ENCODE measurements at places on chromosomes 16 and 17.

DNA sequence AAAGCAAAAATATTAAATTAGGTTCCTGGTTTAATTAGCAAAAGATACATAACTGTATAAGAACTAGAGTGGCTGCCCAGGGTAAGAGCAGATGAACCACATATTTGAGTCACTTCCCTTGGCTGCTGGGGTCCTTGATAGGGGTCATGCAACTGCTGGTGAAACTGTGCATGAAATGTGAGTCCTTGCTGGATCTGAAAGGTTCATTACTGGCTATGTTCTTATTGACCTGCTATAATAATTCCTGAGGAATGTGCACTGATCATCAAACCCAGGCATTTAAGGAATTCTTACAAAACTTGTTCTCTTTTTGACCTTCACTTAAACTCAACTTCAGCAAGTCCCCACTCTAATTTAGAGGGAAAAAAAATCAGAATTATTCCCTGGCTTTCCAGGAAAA is 183.4 kb downstream of the ZNF18 start:
- no peak for DNase-seq

GRCh38 chr17:68732301-68732749 is 131.2 kb upstream of the FAM20A start:
- no peak for DNase-seq

GRCh38 chr16:50121721-50122445 is 31.2 kb upstream of the TENT4B start:
- DNase-seq: no peak

DNA sequence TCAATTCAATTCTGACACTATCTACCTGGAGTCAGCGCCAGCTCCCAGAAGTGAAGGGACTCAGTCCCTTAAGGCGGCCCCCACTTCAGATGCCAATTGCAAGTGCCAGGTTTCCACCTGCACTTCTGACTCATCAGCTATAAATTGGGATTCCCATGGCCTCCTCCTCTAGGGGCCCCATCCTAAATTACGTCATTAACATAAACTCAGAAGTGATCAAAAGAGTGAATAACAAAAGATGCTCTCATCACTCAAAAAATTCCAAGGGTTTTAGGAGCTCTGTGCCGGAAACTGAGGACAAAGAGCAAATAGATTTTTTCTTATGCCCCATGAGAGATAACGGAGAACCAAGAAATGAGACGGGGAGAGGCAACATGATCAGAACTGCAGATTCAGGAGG is 148.6 kb upstream of the IRX6 start:
- DNase-seq: no peak

GRCh38 chr17:75933808-75934207 is 7.0 kb downstream of the FBF1 start:
- DNase-seq: no peak

DNA sequence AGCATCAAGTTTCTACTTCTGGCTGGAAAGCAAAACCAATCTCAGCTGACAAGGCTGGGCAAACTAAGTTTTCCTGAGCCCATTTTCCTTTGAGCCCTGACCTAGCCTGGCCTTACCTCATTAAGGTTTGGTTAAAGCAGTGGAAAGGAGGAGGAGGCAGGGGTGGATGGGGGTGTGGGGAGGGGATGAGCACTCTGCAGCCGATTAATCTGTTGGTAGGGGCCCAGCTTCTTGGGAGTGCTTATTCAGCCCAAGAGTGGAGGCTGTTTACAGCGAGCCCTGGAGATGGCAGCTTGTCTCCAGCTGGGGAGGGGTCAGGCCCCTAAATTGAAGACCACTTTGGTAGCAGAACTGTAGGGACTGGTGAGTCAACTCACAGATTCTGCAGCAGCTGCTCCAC is 12.0 kb downstream of the SMCR8 start:
- DNase-seq: no peak

- no peak for DNase-seq
Observed at GRCh38 chr17:57442914-57443571, 186.7 kb downstream of the MSI2 start.

DNA sequence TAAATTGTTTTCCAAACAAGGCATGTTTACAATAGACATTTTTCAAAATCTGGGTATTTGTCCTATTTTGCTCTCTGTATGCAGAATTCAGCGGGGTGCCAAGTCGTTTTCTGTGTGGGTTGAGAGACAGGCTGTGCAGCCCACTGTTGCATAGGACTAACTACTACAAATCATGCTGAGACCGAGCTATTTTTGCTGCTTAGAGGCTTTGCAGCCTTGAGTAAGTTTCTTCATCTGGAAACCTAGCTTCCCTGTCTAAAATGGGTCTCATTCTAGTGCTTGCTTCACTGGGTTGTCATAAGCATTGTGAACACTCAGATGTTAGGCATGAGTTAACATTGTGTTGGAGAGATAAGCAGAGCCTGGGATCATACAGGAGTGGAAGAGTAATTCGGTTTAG is 1.3 kb downstream of the PRPSAP2 start:
- DNase-seq: peak; percentile 46

DNA sequence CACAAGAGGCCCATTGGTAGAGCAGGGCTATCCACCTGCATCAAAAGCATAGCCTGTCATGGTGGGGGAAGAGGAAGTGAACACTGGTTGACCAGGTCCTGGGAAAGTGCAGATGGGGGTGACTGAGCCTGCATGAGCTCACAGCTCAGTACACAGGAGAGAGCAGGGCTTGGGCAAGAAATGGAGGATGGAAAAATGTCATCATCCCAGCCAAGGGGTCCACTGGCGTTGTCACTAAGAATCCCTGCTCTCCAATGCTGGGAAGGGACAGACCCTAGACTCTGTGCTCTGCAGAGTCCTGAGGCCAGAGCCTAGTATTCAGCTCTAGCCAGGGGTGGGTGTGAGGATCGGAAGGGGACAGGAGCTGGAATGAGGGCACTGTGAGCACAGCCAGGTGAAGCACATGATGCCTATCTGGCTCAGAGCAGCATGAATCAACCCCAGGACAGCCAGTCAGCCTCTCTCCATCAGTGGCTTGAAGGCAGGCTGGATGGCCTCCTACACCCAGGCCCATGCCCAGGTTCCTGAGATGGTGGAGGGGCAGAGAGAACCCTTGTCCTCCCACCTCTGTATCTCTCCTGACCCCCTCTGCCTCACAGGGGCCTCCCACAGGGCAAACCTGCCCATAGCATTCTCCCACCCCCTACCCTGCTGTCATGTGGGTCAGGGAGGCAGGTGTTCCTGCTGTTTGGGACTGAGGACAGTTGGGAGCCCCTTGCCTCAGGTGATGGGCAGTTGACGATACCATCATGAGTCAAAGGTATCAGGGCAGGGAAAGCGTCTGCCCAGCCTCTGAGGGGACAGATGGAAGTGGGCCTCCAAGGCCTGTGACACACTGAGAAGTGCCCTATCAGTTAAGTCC is 13.8 kb upstream of the CTCF start:
- no peak for DNase-seq

GRCh38 chr17:37488009-37488604 is 1.6 kb upstream of the DUSP14 start:
- no peak for DNase-seq

GRCh38 chr17:18076936-18077335 is 10.8 kb upstream of the DRG2 start:
- no peak for DNase-seq

- no peak for DNase-seq
Observed at GRCh38 chr17:49337884-49338283, 24.2 kb downstream of the ZNF652 start.

DNA sequence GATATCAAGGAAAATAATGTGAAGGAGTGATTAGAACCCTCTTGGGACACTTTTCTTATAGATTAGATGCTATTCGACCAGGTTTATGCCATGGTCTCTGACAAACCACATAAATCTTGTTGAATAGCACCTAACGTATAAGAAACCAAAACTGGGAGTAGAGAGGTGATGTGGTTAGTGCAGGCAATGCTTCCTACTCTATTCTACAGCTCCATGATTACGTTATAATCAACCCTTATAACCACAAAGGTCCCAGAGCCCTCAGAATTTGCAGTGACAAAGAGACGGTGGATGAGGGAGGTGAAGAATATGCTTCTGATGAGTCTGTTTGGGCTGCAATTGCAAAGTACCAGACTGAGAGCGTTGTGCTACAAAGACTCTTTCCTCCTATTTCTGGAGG is 78.4 kb downstream of the ARHGAP44 start:
- DNase-seq: no peak

DNA sequence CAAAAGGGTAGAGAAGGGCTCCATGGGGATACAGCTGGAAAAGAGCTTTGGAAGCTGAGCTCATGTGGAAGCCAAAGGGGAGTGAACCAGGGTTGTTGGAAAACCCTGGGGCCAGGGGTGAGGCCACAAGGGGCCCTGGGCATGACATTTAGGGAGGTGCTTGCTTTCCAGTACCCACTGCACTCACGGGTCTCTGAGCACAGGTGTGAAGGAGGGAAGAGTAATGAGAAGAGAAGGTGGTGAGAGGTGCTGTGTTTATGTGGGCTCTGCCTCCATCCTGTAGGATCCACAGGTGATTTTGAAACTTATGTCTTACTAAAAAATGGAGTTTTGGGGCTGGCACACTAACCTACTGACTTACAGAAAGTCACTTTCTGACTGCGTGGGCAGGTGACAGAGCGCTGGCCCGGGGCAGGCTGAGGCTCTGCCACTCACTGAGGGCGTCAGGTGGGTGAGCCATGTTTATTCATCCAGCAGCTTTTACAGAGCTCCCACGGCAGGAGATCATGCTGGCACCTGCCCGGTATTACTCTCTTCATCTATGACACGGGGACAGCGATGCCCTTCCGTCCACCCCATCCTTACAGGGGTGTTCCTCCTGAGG is 18.9 kb downstream of the KSR1 start:
- no peak for DNase-seq

DNA sequence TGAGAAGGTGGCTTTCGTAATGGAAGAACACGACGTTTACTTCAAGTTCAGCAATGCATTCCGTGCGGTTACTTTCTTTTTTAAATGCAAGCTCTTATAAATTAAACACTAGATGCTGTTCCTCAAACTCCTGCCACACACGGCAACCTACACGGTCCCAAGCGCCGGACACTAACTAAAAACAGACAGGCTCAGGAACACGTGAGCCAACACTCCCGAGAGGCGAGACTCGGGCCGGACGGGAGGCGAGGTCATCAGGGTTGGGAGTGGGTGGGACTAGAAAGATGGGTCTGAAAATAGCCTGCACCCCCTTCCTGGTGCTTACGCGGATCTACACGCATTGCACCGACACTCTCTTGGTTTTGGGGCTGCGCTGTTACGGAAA is 6.4 kb downstream of the CLCN7 start:
- no peak for DNase-seq

DNA sequence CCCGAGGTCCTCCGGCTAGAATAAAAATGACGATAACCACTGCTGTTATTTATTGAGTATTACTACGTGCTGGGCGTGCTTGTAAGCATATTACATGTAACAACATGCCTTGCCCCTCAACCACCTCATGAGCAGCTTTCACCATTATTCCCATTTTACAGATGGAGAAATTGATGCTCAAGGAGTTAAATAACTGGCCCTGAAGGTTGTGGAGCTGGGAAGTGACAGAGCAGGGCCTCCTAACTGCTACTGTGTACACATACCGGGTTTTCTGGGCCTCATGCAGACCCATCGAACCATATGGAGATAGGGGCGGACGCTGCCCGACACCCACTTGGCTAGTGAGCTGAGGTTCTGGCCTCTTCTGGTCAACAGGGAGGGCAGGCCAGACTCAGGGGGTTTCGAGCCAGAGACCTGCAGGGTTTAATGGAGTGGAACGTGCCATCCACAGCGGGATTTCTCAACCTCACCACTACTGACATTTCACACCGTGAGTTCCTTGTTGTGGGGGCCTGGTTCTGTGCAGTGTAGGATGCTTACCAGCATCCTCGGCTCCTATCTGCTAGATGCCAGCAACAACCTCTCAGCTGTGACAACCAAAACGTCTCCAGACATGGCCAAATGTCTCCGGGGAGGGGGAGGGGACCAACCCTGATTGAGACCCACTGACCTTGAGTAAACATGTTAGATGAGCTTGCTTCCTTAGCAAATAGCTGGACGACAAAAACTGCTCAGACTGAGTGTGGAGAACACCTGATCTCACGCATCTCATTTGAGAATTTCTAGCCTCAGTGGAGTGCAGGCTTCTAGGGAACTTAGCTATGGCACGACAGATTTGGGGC is 432.0 kb downstream of the SLC39A11 start:
- DNase-seq: no peak

GRCh38 chr17:68296217-68297191 is 5.2 kb downstream of the ARSG start:
- peak; percentile 51 for DNase-seq

- DNase-seq: no peak
Observed at GRCh38 chr17:75996665-75997590, 3.7 kb upstream of the CDK3 start.

GRCh38 chr17:75079023-75079373 is 8.8 kb upstream of the SLC16A5 start:
- DNase-seq: no peak

DNA sequence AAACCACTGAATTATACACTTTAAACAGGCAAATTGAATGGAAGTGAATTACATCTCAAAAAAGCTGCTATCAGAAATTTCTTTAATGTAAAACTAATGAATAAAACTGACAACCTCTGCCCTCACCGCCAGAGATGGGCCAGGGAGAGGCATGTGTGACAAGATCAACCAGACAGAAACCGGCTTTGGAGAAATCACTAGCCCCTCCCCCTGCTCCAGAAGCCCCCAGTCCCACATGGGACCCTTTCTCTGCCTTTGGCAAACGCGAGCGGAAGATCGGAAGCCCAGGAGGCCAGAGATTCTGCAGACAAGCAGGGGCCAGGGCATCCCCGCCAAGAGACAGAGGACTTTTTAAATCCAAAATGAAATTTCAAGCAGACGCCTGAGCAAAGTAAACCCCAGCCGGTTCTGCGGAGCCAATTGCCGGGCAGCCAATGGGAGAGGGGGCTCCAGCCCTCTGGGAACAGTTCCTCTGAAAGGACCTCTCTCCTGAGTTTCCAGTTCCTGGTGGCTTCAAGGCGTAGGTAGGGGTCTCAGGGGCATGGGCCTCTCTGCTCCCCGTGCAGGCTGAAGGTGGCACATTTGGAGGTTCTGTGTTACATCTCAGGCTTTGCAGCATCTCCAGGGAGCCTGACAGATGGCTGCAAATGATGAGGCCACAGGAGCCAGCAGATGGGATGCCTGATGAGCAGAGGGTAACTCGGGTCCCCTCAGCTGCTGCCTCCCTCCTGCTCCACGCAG is 118.1 kb downstream of the GSG1L start:
- DNase-seq: no peak

- DNase-seq: no peak
Observed at GRCh38 chr16:51707666-51708065, 556.6 kb upstream of the SALL1 start.

- DNase-seq: no peak
Observed at GRCh38 chr17:74822939-74823367, 36.7 kb downstream of the GRIN2C start.

DNA sequence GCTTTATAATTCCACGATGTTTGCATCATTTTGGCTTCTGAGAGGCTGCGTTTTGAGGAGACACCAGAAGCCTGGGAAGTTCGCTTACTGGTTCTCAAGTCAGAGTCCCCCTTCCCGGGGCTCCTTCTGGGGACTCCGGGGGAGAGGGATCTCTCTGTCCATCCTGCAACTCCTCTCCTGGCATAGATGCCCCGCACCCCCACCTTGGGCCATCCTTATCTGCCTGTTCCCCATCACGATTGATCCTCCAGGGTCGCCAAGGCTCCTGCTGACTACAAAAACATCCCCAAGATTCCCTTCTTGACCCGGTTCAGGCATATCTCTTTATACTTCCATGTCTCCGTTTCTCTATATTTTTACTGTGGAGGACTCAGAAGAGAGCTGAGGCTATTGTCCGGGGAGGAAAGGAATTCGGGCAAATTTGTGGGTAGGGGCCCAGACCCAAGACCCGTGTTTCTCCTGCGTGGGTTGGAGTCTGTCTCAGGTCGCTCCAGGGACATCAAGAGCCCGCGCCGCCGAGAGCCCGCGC is 18.4 kb upstream of the HOXB13 start:
- DNase-seq: no peak

- DNase-seq: no peak
Observed at GRCh38 chr17:20010099-20010863, 1.1 kb downstream of the SPECC1 start.
